ENCODE measurements at places on chromosomes 1 and 21. TPM values are rescaled to one million over a fixed set of nuclear protein-coding genes. Genes with fewer than 3 reads are reported as not detected.

DNA sequence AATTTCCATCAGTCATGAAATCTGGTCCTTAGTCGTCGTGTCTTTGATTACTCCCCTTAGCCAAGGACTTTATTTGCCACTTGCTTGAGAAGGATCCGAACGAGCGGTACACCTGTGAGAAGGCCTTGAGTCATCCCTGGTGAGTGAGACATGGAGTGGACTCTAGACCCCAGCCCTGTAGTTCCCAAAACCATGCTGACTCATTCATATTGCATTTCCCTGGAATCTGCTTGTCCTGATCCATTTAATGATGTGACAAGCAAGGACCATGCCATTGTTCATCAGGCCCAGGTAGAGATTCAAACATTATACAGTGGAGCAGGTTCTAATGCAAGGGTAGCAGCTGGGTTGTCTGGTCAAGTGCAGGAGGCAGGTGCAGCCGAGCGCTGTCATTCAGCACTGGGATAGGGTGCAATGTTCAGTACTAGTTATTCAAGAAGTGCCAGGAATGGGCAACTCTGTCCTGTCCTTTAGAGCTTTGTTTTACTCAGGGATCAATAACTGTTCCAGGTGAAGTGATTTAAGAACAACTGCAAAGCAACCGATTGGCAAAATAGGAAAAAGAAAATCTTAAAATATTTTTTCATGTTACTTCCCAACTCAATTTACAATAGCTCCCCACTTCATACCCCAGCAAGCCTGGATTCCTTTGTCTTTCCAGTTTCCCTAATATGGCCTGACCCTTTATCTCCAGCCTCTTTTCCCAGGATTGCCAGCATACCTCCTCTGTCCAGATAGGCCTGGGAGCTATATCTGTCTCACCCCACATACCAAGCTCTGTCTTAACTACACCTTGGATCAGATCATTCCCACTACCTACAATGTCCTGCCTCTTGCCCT is 26.5 kb downstream of the CAMK1G start:
- peak; percentile 39 for DNase-seq

- DNase-seq, result peak; percentile 52
Observed at GRCh38 chr1:67544921-67545320, 114.7 kb upstream of the SERBP1 start.

GRCh38 chr1:157880621-157881020 is 39.0 kb upstream of the CD5L start:
- DNase-seq, result peak; percentile 5

DNA sequence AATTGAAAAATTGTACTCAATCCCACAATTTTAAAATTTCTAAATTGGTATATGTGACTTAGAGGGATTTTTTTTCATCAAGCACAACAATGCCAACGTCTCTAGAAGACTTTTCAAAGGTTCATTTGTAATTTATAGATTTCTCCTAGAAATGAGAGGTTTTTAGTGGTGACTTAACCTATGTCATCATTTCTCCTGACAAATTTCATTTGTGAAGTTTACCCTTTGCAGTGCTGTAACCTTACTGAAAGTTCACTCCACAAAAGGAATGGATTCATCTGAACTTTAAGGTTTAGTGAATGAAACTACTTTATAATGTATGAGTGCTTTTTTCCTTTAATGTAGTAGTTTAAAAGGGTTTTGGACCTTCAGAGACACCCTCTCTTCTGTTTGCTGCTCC is 16.1 kb downstream of the RBM15 start:
- no peak for DNase-seq

GRCh38 chr1:183164340-183164739 is 21.7 kb upstream of the LAMC2 start:
- peak; percentile 97 for DNase-seq

GRCh38 chr1:205351984-205352713 is 4.6 kb downstream of the KLHDC8A start:
- no peak for DNase-seq

The AMY1B gene
- not detected for total RNA-seq

The KRTAP19-3 gene
- not detected for total RNA-seq
